ENCODE measurements at places on chromosomes 7 and 10.
A peak's percentile ranks its signal among the peaks of the same experiment; 100 is the strongest.

GRCh38 chr10:1043532-1043995, 5.4 kb downstream of the IDI1 start:
- no peak for DNase-seq

DNA sequence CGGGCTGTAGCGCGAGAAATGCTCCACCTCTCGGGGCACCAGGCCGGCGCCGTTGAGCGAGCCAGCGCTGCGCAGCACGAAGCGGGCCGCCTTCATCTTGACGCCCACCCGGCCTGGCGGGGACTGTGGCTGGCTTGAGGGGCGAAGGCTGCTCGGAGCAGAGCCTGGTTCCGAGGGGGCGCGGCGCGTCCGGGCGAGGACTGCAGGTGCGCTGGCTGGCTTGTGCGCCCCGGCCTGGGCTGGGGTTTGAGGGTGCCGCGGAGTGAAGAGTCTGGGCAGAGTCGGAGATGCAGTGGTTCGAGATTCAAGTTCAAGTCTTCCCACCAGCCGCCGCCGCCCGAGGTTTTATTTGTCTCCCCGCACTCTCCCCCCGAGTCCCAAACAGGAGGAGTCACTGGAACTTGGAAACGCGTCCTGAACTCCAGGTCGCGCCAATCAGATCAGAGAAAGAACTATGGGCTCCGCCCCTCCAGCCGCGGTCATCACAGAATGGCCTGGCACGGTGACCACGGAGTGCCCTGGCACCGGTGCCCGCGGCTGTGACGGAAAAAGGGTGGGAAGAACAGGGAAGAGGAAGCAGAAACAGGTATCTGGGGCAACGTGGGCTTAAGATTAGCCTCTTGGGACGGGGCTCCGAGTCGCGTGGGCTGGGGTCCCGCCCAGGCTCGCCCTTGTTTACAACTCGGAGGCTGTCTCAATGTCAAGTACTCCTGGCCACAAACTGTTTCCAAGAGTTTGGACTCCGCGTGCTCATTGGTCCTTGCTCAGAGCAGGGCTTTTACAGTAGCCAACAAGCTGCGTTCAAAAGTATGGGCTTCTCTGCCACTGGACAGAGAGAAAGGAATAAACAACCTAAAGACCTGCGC, at the start of gene PDK4:
Gene PDK4 (minus strand): TSS at position 319 of the 866 bp plus-strand sequence. CDS start 223 bp downstream, at position 96.
- peak; percentile 1 for DNase-seq

- peak; percentile 94 for DNase-seq
These were observed at the start of gene CFAP70 for GRCh38 chr10:73358331-73359279. Gene CFAP70 (minus strand): TSS chr10:73358864. CDS start chr10:73354796, 4,068 bp downstream.

GRCh38 chr7:16193631-16194030, 227.7 kb downstream of the CRPPA start:
- DNase-seq, result no peak

GRCh38 chr10:63058236-63058635, 74.9 kb upstream of the NRBF2 start:
- peak; percentile 10 for DNase-seq
